ENCODE measurements at places on chromosomes 12 and 14. TPM values are rescaled to one million over a fixed set of nuclear protein-coding genes. Genes with fewer than 3 reads are reported as not detected.

The RASAL1 gene
- total RNA-seq = not detected

The MUCL1 gene
- total RNA-seq = not detected

- peak; percentile 98 for DNase-seq
- H3K4me3 ChIP-seq = peak within 1 kb of the TSS; percentile 96
- H3K27me3 ChIP-seq = no peaks in the 10 kb centered on the region
- no peaks in the 10 kb centered on the region for H3K36me3 ChIP-seq
Observed at GRCh38 chr12:51025836-51026638, at the start of gene SLC11A2. Gene SLC11A2 (minus strand): TSS chr12:51026384. CDS start chr12:51010728, 15,656 bp downstream.

- H3K27ac ChIP-seq = no peak overlapping the region
- no peaks in the 10 kb centered on the region for H3K4me1 ChIP-seq
- no peaks in the 10 kb centered on the region for H3K36me3 ChIP-seq
- no peak for DNase-seq
- H3K27me3 ChIP-seq = peaks cover 12% of the 10 kb centered on the region
- no peak overlapping the region for H3K4me3 ChIP-seq
Observed at GRCh38 chr12:4587108-4587507, 25.1 kb downstream of the DYRK4 start.

- no peak overlapping the region for H3K4me3 ChIP-seq
- no peak overlapping the region for H3K27ac ChIP-seq
- H3K27me3 ChIP-seq = no peaks in the 10 kb centered on the region
- no peaks in the 10 kb centered on the region for H3K36me3 ChIP-seq
- no peaks in the 10 kb centered on the region for H3K4me1 ChIP-seq
- DNase-seq = no peak
Observed at GRCh38 chr12:9960590-9960989, 10.6 kb upstream of the CLEC12A start.

GRCh38 chr14:76781648-76782051 is 20.4 kb downstream of the VASH1 start:
- no peak overlapping the region for H3K27ac ChIP-seq
- H3K27me3 ChIP-seq = no peaks in the 10 kb centered on the region
- no peak for DNase-seq

Measured in osteoblast (primary cell).